ENCODE measurements at places on chromosomes 3 and 15.

DNA sequence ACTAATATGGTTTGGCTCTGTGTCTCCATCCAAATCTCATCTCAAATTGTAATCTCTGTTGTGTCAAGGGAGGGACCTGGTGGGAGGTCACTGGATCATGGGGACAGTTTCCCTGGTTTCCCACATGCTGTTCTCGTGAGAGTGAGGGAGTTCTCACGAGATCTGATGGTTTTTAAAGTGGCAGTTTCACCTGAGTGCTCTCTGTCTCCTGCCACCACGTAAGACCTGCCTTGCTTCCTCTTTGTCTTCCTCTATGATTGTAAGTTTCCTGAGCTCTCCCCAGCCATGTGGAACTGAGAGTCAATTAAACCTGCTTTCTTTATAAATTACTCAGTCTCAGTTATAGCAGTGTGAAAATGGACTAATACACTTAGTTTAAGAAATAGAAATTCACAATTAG, 228.9 kb downstream of the CD47 start:
- DNase-seq = no peak

GRCh38 chr3:42119561-42120355, 28.6 kb downstream of the TRAK1 start:
- DNase-seq = no peak

GRCh38 chr3:126749931-126750755, 46.1 kb downstream of the CHCHD6 start:
- no peak for DNase-seq

GRCh38 chr3:142268426-142268825, 43.0 kb upstream of the GK5 start:
- no peak for DNase-seq

- DNase-seq = no peak
These were observed 245.0 kb upstream of the RASGRP1 start for GRCh38 chr15:38809621-38810020.

DNA sequence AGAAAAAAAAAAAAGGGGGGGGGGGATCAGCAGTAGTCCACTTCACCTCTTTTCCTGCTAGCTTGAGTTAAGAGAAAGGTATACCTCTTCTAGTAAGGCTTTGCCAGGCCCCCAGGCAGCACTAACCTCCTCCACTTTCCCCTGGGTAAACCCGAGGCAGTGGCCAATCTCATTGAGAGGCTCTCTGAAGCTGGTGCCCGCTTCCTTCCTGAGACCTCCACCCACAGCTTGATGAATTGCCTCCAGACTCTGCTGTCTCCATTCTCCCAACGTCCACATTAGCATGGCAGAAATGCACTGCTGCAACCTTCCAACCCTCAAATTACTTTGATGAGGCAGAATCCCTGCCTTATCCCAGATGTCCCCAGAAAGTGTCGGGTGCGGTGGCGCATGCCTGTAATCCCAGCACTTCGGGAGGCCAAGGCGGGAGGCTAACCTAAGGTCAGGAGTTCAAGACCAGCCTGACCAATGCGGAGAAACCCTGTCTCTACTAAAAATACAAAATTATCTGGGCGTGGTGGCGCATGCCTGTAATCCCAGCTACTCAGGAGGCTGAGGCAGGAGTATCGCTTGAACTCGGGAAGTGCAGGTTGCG, 15.3 kb downstream of the RLBP1 start:
- no peak for DNase-seq

GRCh38 chr3:69856965-69857705, 117.9 kb downstream of the MITF start:
- no peak for DNase-seq

- no peak for DNase-seq
These were observed 214.6 kb upstream of the MDFIC2 start for GRCh38 chr3:70527026-70527425.

DNA sequence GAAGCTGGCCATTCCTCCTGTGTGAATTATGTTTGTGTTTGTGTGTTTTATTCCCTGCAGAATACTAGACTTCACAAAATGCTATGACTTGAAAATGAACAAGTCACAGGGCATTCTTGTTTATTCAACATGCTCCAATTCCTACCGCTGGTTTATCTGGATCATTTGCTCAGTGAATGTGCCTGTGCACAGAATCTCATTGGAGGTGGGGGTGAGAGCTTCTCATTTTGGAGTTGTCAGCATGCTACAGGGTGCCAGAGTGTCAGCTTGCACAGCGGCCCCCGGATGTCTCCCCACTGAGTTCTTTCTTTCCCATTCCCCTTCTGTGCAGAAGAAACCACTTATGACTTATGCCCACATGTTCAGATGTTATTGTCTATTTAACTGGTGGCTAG, 428.7 kb downstream of the ROBO2 start:
- DNase-seq = no peak

All from stimulated activated CD4-positive, alpha-beta T cell treated with anti-CD3 and anti-CD28 coated beads, Interleukin-2, amount 100 ng/mL, for 24 hours (primary cell).